ENCODE measurements at places on chromosomes 6 and 20. TPM values are rescaled to one million over a fixed set of nuclear protein-coding genes. Genes with fewer than 3 reads are reported as not detected.

The FAM83C gene
- total RNA-seq: not detected

The OPRL1 gene
- 0.58 TPM for total RNA-seq

The ARHGAP40 gene
- not detected for total RNA-seq

The REM1 gene
- total RNA-seq: 0.96 TPM

The PAX1 gene
- total RNA-seq: not detected

The ELOVL2 gene
- total RNA-seq: 0.68 TPM

The SEL1L2 gene
- not detected for total RNA-seq

The PNPLA1 gene
- total RNA-seq: not detected

The NANP gene
- total RNA-seq: 7.5 TPM

The THEMIS gene
- total RNA-seq: 0.68 TPM

GRCh38 chr6:146587459-146587858, 11.3 kb upstream of the ADGB start:
- no peak for DNase-seq

DNA sequence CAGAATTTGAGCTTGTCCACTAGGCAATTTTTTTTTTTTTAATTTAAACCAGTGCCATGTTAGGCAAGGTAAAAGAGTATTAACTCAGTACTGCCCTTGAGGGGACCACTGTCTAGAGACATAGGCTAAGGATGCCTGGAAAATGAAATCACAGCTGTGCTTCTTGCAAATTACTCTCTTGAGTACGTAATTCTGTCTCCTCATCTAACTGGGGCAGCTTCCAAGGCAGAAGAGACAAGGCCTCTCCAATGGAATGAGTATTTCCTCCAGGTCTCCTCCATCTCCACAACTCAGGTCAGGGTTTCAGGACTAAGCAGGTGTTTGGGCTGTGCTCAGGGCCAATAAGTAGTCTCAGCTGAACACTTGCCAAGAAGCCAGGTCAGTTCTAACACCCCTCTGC, 33.8 kb upstream of the MRPS10 start:
- DNase-seq: no peak

DNA sequence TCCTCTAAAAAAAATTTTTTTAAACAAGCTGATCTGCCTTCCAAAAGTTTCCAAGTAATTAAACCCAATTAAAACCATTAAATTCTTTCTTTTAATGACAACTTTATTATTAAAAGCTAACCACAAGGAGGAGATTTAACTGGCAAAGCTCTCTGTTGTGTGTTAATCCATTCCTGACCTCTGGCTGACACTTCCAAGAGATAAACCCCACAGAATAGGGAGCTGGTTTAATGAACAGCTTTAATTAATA, 230.8 kb downstream of the EYA2 start:
- DNase-seq: no peak

DNA sequence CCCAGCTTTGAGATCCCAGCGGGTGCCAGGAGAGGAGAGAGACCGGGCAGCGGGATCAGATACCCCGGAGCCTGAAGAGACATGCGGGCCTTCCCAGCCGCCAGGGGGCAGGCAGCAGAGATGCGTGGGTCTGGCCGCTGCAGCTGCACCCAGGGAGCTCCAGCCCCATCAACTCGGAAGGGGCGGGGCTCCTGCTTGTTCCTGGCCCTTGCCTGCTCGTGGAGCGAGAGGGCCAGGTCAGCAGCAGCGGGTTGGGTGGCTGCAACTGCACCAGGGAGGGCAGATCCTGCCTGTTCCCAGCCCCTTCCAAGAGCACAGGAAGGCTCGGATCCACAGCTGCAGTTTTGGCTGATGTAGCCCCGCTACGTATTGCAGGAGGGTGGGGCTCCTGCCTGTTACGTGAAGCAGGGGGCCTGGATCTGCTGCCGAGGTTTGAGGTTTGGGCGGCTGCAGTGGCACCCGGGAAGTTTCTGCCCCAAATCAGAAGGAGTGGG, 532.8 kb downstream of the RFPL4B start:
- DNase-seq: peak; percentile 61

DNA sequence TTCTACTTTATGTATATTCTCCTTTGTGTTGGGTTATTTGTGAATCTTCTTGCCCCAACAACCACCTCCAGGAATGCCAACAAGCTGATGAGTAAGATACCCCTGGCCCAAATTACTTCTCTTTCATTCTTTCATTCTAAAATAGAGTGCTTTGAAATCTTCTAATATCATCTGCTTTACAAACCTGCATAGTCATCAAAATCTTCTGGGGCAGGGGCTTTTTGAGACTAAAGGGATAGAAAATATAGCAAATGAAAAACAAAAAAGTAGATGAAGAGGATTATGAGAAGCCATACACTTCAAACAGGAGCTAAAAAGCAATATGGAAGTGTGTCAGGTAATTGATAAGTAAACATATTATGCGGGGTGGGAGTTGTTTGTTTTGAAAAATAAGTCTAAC, 150.7 kb upstream of the SOX4 start:
- no peak for DNase-seq

DNA sequence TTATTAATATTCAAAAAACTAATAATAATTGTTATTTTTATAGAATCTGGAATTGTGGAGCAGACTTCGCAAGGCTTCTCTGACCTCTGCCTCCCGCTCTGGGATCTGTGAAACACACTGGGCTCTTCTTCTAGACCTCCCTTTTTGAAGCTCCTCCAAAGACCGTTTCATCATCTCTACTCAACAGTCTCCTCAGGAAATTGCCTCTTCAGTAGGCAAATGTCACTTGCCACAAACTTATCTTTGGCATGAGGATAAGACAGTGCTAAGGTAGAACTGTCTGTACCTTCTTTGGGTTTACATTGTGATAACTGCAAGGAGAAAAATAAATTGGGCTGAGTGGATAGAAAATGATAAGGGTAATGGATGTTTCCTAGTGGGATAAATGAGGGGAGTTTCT, 2.3 kb upstream of the MAS1L start:
- no peak for DNase-seq

DNA sequence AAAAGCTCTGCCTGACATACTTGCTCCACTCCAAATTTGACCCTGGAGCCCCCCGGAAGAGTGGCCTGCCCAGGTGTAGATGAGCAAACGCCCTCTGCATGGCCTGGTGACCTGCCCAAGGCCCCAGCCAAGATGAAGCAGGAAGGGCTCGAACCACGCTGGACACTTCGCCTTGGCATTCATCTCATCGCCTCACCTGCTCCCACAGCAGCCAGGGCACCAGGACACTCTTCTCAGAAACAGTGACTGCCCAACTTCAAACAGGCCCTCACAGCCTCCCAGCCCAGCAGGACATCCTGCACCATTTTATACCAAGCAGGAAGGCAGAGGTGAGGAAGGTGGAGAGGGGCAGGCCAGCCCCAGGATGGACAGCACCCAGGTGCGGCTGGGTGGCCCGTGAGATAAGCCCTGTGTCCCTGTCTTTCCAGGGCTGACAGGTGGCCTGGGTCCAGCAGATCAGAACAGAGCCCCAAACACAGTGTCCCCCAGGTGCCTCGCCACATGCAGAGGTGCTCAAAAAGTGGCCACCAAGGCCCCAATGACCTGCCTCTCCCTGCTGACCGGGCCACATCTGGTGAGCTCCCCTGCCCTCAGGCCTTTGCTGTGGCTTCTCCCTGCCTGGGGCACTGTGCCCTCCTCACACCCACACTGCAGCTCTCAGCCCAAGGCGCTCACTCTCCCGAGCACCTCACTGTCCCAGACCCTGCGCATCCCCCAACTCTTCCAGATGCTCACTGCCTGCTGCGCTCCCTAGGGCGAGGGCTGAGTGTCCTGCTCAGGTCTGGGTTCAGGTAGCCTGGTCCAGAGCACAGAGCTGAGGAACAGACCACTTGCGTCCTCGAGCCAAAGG, 7.2 kb downstream of the ACSS1 start:
- no peak for DNase-seq

GRCh38 chr6:45422503-45423110, 44.9 kb upstream of the SUPT3H start:
- DNase-seq: peak; percentile 36

- no peak for DNase-seq
Measured at GRCh38 chr6:154578004-154578559, 67.6 kb upstream of the CNKSR3 start.

GRCh38 chr6:83114164-83114563, 46.7 kb downstream of the DOP1A start:
- no peak for DNase-seq

- DNase-seq: no peak
Measured at GRCh38 chr6:35391240-35391968, 49.0 kb downstream of the PPARD start.

DNA sequence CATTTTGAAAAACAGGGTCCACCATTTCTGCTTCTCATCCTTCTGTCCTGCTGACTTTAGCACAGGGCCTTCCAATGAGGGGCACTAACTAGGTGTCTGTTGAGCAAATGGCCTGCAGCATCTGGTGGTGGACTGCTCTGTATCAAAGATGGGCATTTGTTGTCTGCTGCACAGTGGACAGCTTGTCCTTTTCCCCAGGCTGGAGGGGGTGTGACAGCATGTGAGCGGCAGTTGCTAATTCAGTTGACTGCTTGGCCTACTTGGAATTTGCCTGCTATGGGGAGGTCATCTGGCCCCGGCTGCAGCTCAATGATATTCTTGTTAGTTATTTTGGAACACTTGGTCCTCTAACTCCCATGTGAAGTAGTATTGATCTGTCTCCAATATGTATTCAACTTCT, 93.7 kb downstream of the SH3BGRL2 start:
- DNase-seq: no peak

DNA sequence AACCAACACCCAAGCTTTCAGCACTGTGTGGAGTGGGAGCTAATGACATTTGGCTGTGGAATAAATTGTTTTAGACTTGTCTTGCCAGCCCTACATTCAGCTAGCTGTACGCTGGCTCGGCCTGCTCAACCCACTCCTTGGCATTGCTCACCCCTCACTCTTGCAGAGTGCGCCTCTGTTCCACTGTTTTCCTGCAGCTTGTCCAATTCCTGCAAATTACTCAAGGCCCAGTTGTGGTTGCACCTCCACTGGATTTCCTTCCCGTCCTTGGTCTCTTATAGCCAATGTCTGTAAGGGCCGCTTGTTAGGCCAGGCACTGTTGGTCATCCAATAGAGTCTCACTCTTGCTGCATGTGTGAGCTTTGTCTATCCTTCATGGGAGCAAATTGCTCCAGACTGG, 289.2 kb upstream of the RNF24 start:
- no peak for DNase-seq

DNA sequence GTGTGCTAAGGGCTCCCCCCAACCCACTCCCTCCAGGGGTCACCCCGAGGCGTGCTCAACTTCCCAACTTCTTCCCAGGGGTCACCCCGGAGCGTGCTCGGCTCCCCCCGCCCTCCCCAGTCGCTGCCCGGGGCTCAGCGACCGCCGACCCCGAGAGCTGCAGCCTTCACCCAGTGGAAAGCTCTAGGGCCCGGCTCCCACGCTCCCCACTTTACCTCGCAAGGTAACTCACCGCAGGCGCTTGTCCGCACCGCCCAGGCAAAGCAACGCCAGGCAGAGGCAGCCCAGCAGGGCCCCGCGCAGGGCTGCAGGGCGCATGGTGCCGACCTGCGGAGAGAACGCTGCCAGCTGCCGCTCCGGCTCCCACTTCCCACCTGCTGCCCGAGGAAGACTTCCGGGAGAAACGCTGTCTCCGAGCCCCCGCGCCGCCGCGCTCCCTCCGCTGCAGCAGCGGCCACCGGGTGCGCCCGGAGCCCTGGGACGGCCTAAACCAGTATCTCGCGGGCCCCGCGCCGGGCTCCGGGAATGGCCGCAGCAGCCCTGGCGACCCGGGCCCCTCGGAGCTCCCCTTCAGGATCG, 396 bp downstream of the RNASET2 start:
- DNase-seq: no peak

DNA sequence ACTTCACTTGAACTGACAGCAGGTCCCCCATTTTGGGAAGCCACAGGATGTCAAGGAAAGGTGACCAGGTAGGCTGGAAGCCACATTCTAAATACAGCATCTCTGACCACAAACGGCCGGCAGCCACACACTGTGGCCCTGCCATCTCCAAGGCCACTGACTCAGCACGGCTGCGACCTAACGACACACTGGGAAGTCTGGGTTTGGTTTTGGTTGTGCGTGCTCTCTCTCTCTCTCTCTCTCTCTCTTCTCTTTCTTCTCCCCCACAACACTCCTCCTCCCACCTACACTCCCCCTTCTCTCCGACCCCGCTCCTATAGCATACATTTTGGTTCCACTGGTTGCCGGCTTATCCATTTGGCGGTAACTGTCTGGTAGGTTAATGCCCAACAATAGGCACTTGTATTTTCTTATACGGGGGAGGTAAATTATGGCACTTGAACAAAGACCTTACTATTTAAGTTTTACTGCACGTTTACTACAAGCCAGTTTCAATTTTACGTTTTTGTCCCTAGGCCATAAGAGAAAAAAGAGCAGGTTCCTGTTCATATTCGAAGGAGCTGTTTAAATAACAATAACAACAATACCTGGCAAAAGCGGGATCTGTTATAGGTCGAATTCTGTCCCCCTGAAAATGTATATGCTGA, 103.6 kb downstream of the GMDS start:
- DNase-seq: no peak
